Stimulated activated CD4-positive, alpha-beta T cell treated with anti-CD3 and anti-CD28 coated beads, Interleukin-4, amount 100 ng/mL, for 4 hours (primary cell): ENCODE measurements at places on chromosomes 16 and 17.

- DNase-seq: no peak
Observed at GRCh38 chr17:34235389-34236028, 19.6 kb upstream of the CCL2 start.

DNA sequence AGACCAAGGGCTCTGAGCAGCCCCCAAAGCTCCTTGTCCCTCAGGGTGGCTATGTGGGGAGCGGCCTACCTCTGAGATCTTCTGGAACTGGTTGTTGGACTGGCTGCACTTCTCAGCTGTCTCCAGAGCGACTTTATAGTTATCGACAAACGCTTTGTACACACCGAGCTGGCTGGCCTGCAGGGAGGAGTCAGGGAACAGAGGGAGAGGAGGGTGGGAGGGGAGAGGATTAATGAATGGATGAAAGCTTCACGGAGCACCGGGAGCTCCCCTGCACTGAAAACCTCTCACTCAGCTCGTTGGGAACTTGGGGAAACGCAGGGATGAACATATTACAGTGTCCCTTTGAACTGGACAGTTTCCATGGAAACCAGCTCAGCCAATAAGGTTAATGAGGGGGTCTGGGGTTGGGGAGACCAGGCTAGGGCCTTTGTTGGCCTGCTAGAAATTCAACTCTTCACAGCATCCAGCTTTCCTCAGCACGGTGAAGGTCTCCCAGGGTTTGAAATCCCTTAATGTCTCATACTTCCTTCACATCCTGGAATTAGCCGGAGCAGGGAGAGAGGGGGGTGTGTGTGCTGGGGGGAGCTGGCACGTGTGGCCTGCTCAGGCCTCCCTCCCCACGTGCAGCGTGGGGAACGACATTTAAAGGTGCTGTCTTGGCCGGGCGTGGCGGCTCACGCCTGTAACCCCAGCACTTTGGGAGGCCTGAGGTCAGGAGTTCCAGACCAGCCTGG, 86.7 kb downstream of the TIMM22 start:
- no peak for DNase-seq

- no peak for DNase-seq
Observed at GRCh38 chr17:10793816-10794215, 10.1 kb downstream of the TMEM238L start.

GRCh38 chr17:27525316-27525715, 69.1 kb downstream of the KSR1 start:
- DNase-seq: no peak

GRCh38 chr16:1414532-1415260, at the start of gene UNKL:
UNKL (minus strand) TSS chr16:1414704; CDS start chr16:1414691, 13 bp downstream.
- peak; percentile 83 for DNase-seq

DNA sequence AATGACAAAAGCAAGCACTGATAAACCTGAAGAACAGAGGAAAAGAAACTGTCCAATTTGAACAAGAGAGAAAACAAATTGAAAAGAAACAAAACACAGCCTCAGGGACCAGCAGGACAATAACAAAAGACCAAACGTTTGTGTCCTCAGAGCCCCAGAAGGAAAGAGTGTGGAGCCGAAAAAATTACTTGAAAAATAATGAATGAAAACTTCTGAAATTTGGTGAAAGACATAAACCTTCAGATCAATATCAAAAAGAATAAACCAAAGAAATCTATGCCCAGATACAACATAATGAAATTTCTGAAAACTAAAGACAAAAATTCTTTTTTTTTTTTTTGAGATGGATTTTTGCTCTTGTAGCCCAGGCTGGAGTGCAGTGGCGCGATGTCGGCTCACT, 45.6 kb downstream of the CCDC57 start:
- no peak for DNase-seq

- no peak for DNase-seq
Observed at GRCh38 chr17:17947309-17947708, 24.9 kb downstream of the TOM1L2 start.

- no peak for DNase-seq
Observed at GRCh38 chr17:42673885-42674754, 2.7 kb downstream of the PLEKHH3 start.

DNA sequence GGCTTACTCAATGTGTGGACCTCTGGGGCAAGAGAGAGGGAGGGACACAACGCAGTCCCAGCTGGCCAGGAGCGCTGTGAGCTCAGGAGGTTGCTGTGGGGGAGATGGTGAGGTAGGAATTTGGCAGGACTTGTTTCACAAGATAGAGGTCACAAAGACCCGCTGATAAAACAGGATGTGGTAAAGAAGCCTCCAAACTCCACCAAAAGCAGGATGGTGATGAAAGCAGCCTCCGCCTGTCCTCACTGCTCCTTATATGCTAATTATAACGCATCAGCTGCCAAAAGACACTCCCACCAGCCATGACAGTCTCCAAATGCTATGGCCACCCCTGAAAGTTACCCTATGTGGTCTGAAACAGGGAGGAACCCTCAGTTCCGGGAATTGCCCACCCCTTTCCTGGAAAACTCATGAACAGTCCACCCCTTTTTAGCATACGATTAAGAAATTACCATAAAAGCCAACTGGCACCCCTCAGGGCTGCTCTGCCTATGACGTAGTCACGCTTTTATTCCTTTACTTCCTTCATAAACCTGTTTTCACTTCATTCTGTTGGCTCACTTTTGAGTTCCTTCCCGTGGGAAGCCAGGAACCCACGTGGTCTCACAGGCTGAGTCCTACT, 5.3 kb upstream of the EIF4A3 start:
- no peak for DNase-seq

DNA sequence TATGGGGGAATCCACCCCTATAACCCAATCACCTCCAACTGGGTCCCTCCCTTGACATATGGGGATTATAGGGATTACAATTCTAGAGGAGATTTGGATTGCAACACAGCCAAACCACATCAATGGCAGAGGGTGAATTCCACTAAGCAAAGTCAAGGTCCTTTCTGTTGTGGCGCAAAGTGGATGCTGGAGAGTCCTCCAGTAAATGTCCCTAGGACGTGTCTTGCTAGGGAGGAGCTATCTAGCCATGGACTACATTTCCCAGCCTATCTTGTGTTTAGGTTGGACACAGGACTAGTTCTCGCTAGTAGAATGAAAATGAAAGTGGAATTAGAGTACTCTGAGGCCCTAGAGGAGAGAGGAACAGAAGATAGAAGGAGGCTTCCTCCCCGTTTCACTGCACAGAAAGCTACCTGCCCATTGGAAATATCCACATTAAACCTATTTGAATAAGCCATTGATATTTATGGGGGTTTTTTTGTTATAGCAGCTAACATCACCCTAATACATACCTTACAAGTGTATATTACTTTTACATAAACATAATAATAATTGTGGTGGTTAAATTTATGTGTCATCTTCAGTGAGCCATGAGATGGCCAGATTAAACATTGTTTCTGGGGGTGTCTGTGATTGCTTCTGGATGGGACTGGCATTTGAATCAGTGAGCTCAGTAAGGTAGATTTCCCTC, 56.7 kb upstream of the ERCC4 start:
- no peak for DNase-seq

GRCh38 chr17:80890921-80891396, 100.7 kb upstream of the CHMP6 start:
- no peak for DNase-seq

DNA sequence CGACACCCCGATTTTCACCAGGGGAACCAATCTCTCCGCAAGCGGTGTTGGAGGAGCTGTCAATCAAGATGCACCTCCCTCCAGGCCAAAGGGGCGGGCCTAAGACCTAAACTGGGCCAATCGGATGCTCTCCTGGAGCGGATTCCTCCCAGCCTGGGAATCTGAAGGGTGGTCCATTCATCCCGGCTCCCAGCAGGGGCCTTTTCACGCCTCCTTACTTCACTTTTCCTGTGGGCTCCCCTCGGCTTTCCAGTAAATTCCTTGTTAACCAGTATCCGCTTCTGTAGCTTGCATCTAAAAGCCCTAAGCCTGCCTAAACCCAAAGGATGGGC, 17.1 kb downstream of the C16orf74 start:
- DNase-seq: no peak

GRCh38 chr17:2056206-2057174, 1.6 kb downstream of the HIC1 start:
- DNase-seq: peak; percentile 49

DNA sequence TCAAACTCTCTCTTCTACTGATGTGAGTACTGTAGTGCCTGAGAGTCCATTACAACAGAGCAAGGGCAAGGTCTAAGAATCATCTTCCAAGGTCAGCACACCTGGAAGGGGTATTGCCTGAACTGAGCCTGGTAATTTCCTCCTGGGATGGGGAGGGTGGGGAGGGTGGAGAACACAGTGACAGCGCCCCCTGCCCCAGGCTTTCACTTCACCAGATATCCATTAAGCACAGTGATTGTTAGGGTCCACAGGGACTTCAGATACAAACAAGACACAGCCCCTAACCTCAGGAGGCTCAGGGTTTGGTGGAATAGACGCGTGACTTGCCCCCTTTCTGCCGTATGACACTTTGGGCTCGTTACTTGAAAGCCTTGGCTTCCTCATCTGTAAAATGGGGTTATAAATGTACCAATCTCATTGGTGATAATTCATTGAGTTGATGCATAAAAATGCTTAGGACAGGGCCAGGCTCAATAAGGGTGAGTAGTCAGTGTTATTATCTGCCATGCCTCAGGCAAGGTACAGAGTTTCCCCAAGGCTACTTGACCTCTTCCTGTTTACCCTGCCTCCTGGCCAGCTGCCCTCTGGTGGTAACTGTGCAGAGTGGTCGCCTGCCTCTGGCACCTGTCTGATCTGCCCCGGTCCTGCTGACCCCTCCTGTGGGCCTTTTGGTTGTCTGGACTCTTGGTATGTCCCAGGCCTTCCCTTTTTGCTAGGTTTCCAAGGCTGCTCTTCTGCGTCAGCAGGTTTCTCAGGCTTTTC, 13.1 kb upstream of the BRD7 start:
- DNase-seq: no peak

DNA sequence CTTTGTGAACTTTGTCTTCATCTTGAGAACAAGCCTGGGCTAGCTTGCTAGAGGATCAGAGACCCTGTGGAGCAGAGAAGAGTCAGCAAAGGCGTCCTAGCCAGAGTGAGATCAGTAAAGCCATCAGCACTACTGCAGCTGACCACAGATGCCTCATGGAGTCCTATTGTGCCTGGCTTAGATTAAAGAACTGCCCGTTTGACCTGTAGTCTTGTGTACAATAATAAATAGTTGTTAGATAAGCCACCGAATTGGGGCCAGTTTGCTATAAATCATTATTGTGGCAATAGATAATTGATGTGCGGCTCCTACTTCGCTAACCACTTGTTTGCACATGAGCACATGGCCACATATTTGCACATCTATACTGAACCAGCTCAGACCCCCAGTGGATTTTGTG, 103.0 kb downstream of the CYLD start:
- DNase-seq: no peak

GRCh38 chr17:47225911-47226688, 17.0 kb downstream of the MYL4 start:
- no peak for DNase-seq

DNA sequence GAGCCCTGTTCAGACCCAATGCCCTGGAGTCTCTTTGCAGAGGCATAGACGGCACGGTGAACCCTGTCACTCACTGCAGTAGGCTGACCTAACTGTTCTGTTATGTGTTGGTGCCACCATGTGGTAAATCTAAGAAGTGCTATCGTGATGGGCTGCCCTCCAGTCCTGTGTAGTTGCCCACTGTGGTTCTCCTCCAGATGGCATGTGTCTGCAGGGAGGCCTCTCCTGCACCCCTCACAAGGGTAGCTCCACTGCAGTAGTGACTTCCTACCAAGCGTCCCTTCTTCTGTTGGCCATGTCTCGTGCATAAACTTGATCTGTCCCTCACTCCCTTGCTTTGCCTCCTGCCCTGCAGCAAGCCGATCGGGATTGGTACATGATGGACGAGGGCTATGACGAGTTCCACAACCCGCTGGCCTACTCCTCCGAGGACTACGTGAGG, 5.8 kb downstream of the DHX38 start:
- DNase-seq: peak; percentile 14

GRCh38 chr16:87957296-87958094, 6.3 kb downstream of the BANP start:
- no peak for DNase-seq

DNA sequence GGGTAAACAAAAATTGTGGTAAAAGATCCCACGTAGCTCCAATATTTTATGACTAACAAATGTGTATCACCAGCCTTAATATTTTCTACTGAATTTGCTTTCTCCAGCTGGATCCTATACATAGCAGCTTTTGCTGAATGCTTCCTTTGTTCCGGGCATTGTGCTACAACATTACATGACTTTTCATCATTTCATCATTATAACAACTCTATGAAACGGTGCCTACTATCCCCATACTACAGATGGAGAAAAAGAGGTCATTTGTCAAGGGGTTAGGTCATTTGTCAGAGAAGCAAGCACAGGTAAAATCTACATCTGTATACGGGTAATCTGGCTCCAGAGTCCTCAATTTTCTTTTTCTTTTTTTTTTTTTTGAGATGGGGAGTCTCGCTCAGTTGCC, 74.3 kb downstream of the KANSL1 start:
- no peak for DNase-seq

GRCh38 chr17:48645639-48646182, 19.6 kb upstream of the HOXB9 start:
- no peak for DNase-seq

- DNase-seq: no peak
Observed at GRCh38 chr17:55444471-55445441, 23.1 kb upstream of the MMD start.

GRCh38 chr16:8962393-8963009, 1.2 kb downstream of the USP7 start:
- DNase-seq: peak; percentile 44
